Activated T-helper 2 cell treated with anti-CD3 and anti-CD28 coated beads, Interferon-gamma antibody, Interleukin-2, Interleukin-4, amounts not matched to agents 10 μg/mL and 5 μg/mL and 100 μg/mL, durations not matched to agents 14 hours and 24 hours and 36 hours (primary cell): ENCODE measurements at places on chromosomes 11 and 22. TPM values are rescaled to one million over a fixed set of nuclear protein-coding genes. Genes with fewer than 3 reads are reported as not detected.

DNA sequence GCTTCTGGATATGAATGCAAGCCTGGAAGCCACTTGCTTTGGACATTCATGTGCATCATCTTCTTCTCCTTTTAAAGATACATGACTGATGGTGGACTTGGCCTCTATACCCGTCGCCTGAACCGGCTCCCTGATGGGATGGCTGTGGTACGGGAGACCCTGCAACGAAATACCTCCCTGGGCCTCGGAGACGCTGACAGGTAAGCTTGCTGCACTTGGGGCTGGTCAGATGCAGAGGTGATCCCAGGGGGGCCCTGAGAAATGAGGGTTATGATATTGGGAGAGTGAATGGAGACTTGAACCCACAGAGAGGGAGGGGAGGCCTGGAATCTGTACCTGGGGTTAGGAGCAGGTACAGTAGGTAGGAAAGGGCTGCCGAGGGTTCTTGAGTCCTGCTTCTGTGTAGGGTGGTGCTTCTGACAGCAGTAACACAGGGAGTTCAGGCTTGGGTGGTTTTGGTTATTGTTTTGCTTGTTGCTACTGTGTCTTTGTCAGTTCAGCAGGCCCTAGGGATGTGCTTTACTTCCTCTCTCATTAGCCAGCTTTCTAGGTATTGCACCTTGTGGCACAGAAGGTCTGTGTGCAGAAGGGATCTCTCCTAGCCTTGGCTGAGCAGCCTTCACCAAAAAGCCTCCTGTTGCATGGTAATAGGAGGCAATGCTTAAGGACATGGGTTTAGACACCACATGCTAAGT is 176.1 kb downstream of the DBX1 start:
- DNase-seq, result no peak

PPP2R1B gene
- total RNA-seq, result 57.7 and 64.2 TPM in 2 replicates

- no peak for DNase-seq
These were observed 14.8 kb downstream of the CD3E start for GRCh38 chr11:118319337-118319707.

- no peak for DNase-seq
These were observed 20.6 kb downstream of the POLR3H start for GRCh38 chr22:41523464-41524221.

POU2AF2 gene
- not detected in 2 replicates for total RNA-seq

FOSL1 gene
- 24.0 and 25.9 TPM in 2 replicates for total RNA-seq

DNA sequence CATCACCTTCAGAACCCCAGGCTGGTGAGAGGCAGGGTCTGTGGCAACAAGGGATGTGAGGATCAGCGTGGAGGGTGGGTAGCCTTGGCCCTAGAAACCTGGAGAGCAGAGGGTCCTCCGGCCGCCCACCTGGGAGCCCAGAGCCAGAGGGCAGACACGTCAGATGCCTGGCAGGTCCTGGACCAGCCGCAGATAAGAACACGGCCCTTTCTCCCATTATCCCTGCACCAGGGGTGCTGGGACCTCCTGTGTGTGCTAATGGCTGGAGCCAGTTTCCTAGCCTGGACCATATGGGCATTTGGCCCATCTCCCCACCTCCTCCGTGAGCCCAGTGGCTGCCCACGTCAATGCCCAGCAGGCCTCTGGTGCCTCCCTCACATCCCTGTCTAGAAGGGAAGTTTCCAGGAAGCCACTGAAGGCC is 88.4 kb downstream of the MORC2 start:
- DNase-seq, result no peak

OR6Q1 gene
- not detected in 2 replicates for total RNA-seq
